Lower lobe of right lung (tissue), 2 donors: ENCODE measurements at places on chromosomes 11 and 22.
A peak's percentile ranks its signal among the peaks of the same experiment; 100 is the strongest.

GRCh38 chr11:47225552-47226400, 11.0 kb downstream of the DDB2 start:
- DNase-seq = no peak

GRCh38 chr11:74636630-74637184, 44.3 kb downstream of the POLD3 start:
- DNase-seq = no peak

DNA sequence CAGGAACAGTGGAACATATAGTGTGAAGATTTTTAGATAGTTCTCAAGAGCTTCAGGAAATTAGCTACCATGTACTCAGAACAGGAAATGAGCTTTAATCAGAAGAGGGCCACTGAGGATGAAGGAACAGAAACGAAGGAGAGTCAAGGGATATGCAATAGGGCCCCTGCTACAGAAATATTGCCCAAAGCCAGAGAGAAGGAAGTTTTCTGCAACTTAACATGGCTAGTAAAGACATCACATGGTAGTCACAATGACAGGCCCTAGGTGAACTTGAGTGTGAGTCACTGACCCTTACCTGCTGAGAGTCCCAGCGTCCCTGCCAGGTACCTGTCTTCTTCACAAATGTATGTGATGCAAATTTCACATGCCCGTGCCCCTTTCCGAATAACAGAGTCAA, 25.2 kb upstream of the CARD16 start:
- DNase-seq = no peak

DNA sequence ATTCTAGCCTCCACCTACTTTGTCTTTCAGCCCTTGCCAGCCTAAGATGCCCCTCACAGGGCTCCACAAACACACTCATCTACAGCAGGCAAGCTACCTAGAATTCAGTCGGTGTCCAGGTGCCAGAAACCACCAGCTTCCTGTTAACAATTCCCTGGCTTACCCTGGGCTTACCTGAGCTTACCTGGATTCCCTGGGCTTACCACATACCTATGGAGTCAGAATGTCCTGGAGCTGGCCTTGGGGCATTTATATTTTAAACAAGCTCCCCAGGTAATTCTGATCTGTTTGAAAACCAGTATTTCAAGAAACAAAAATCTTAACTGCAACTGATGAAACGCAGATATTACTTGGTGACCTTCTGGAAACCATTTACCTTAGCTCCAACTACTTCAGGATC, 123.6 kb downstream of the SLC1A2 start:
- DNase-seq = no peak

GRCh38 chr11:71218789-71219499, 33.4 kb downstream of the SHANK2 start:
- no peak for DNase-seq

DNA sequence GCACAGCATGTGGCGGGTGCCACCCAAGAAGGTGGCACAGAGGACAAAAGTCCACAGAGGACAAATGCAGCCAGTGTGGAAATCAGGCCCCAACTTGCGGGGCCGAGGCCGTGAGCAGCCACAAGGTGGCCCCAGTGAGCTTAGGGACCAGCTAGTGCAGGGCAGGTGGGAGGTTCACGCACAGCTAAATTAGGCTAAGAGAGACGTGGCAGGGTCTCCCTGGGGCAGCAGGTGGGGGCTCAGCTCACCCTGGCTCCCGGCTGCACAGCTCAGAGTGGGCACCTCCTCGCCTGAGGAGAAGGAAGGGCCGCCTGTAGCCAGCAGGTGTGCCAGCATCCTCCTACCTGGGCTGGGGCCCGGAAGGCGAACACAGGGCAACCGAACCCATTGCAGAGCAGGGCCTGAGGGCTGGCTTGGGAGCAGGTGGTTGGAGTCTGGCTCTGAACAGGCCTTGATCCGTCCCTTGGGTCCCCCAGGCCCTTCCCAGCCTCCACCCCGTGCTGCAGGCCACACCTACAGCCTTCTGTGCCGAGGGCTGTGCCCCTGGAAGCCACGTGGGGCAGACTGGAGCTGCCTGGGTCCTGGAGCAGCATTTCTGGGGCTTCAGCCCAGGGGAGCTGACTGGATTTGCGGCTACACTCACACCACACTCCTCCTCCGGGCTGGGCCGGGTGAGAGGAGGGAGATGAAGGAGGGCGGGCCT, 26.1 kb upstream of the CELSR1 start:
- peak; percentile 86 for DNase-seq

DNA sequence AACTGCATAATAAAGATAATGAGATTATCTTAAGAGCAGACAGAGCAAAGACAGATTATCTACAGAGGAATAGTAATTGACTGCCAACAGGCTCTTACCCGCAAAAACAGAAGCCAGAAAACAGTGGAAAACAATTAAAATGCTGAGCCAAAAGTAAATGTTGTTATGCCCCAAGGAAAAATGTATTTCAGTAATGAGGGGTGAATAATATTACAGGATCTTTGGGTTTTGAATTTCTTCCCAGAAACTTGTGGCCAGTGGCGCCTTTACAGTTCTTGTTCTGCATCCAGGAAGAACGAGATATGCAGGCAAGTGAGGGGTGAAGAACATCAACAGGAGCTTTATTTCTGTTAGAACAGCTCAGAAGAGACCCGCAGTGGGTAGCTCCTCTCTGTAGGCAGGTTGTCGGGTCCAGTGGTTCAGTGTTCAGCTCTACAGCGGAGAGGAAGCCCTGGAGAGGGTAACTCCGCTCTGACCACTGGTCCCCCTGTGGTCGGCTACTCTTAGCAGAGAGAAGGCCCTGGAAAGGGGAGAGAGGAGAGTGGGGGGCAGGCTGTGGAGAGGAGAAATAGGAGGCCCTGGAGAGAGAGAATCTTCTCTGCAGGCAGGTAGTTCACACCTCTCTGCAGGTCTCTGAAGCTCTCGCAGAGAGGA, 51.8 kb upstream of the SC5D start:
- no peak for DNase-seq

GRCh38 chr11:100942016-100942415, 187.6 kb downstream of the PGR start:
- DNase-seq = no peak

- DNase-seq = peak; percentile 56
Measured at GRCh38 chr11:19938169-19938856, 222.0 kb downstream of the DBX1 start.

DNA sequence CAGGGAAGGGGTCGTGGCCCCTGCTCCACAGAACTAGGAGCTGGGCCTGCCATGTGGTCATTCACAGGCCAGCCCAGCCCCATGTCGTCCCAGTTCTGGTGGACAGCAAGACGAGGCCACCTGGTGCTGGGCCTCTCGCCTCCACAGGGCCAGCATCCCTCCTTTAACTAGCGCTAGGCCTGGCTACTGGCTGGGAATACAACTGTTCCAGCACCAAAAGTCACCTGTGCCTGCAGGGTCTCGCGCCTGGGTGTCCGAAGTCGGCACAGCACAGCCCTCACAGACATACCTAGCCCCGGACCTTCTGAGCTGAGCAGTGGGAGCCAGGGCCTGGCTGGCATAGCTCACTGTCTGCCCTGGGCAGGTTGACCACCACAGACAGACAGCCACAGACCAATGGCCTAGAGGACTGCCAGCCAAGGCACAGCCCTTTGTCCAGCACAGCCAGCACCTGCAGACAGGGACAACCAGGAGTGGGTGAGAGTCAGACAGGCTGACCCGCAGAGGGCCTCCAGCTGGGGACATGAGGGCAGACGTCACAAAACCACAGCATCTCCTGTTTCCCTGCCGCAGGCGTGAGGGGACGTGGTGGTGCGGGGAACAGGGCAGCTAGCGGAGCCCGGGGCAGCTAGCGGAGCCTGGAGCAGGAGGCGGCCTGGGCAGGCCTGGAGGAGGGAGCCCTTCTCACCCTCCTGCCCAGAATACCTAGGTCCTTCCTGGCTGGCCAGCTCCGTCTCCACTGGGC, 27.2 kb upstream of the TH start:
- DNase-seq = no peak

GRCh38 chr11:122304306-122304705, 188.3 kb upstream of the BLID start:
- DNase-seq = no peak
